ENCODE measurements at places on chromosomes 5 and 9.

GRCh38 chr5:142617416-142618129, 68.3 kb downstream of the FGF1 start:
- no peak for DNase-seq

DNA sequence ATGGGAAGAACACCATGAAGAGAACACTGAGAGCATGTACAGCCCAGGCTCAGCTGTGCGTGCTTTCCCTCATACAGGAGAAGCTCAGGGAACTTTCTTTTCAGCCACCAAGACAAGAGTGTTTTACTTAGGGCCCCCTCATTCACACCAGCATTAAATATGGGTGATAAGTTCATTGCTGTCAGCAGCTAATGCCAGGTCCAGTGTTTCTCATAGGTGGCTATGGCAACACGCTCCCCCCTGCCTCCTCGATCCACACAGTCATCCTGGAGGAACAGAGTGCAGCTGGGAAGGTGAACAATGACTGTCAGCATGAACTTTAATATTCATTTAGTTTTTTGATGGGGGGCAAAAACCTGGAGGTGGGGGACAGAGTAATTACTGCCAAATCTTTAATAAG, 54.4 kb downstream of the TEX10 start:
- DNase-seq: no peak

- DNase-seq: no peak
These were observed 27.2 kb upstream of the ZNF608 start for GRCh38 chr5:124773315-124774311.

DNA sequence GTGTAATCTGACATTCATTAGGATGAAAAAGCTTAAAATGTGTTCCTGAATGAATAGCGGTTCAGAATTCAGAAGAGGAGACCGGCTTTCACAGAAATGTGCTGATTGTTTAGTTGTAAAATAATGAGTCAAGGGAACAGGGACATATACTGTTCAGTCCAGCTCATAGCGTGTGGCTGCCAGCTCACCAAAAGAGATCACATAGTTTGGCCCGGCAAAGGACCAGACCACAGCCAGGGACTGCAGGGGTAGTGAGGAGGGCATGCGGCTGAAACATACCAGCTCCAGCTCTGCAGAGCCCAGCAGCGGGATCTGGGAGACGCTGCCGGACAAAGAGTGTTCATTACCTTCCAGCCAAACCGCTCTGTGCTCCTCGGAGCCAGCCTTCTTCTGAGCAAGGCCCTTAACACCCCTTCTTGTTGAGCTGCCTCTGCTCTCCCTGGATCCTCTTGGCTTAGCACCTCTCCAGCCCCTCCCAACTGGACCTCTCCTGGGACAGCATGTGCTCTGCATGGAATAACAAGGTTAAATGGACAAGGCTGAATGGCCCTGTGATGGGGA, 116.8 kb upstream of the CNTLN start:
- DNase-seq: peak; percentile 58

DNA sequence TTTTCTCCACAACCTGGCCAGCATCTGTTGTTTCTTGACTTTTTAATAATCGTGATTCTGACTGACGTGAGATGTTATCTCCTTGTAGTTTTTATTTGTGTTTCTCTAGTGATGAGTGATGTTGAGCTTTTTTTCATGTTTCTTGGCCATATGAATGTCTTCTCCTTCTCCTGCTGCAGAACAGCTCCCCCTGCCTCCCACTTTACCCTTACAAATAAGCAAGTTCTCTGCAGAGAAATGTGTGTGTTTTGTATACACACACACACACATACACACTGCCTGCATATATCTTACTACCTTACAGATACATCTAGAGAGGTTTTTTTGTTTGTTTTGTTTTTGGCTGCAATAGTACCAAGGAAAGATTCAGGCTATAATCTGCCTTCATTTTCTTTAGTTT, 88.7 kb upstream of the PHF24 start:
- no peak for DNase-seq

GRCh38 chr9:131799177-131799823, 59.4 kb upstream of the RAPGEF1 start:
- no peak for DNase-seq

- no peak for DNase-seq
These were observed 402.3 kb upstream of the ADAMTS16 start for GRCh38 chr5:4737868-4738267.

DNA sequence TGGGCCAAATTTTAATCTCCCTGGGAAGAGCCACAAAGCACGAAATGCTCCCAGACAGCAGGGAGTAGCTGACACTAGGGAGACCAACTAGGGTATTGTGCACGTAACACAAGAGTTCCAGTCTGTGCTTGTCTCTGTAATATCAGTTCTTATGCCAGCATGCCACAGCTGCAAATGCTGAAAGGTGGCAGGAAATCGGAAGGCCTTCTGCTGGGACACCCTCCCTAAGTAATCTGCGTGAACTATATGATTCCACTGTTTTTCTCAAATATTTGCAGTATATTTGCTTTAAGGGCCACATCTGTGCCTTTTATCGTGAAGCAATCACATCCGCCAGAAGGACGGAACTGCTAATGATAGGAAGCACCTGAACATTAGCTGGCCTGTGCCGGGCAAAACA, 12.6 kb downstream of the VLDLR start:
- DNase-seq: no peak
